BJ (cell line): ENCODE measurements at places on chromosomes 16 and 17. TPM values are rescaled to one million over a fixed set of nuclear protein-coding genes. Genes with fewer than 3 reads are reported as not detected.

DNA sequence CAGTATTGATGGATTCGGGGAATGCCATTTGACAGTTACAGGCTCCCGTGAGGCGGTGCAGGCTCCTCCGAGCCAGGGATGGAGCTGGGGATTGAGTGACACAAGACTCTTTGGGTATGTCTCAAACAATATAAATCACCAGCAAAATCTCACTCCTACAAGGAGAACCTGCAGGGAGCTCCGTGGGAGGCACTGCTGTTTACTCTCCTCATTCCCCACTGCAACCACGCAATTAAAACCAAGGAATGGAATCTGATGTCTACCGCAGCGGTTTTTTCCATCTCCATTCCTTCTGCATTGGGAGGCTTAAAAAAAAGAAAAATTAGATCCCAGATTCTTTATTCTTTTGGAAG is 157.9 kb downstream of the WWOX start:
- no peak for DNase-seq

DNA sequence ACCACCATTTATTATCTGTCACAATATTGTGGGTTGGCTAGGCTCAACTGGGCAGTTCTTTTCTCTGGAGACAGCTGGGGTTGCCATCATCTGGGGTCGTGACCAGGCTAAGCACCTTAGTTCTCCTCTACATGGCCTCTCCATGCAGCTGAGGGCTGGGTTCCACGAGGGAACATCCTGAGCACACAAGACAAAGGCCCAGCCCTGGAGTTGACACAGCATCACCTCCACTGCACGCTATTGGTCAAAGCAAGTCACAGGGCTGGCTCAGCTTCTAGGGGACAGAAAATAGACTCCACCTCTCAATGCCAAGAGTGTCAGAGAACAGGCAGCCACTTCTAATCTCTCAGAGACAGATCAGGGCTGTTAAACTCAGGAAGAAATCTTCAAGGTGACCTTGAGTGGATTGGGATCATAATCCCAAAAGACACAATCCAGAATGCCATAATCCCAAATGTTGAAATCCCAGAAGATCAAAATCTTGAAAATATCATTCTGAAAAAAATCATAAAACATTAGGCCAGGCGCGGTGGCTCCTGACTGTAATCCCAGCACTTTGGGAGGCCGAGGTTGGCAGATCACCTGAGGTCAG is 13.0 kb upstream of the USP10 start:
- no peak for DNase-seq

DNA sequence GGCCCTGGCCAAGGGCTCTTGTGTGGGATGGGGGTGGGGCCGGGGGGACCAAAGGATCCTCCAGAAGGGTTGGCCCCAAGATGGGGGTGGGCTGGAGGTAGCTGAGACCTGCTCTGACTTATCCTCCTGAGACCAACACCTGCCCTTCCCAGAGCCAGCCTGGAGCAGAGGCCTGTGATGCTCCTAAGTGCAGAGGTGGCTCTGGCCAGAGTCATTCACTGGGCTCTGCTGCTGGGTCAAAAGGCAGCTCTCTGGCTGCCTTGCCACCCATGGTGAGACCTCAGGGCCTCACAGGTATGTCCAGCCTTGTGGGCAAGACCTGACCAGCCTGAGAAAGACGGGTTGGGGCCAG is 393 bp downstream of the SERPINF2 start:
- DNase-seq, result no peak

DNA sequence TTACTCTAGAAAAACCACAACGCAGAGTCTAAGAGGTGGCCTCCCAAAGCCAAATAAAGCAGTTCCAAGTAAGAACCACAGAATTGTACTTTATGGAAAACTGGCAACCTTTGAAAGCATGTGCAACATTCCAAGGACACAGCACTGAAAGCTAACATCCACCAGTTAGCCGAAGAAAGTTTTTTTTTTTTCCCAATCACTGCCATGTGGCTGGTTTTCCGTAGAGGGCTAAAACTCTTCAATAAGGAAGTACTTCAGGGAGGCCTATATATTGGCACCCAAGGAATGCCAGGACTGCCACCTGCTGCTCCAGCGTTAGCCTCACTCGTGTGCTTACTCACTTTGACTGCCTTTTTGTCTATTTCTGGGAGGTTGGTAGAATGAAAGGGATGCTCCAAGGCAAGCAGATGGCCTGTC is 25.2 kb downstream of the CEP95 start:
- DNase-seq, result peak; percentile 59

DNA sequence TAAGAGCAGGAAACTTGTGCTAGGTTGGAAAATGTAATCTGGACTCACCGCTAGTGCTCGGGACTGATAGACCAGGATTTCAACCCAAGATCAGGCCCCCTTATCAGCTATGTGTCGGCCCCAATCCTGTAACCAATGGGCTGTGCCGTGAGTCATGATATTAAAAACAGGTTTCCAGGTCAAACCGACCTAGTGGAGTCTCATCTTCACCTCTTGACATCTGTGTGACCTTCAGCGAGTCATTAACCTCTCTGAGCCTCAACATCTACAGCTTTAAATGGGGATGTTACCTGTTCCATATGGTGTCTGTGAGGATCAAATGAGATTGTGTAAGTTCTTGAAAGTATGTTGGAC is 512 bp downstream of the PMM2 start:
- DNase-seq, result no peak

The AANAT gene
- polyA plus RNA-seq, result not detected in 2 replicates
